ENCODE measurements at places on chromosomes 2 and 18. TPM values are rescaled to one million over a fixed set of nuclear protein-coding genes. Genes with fewer than 3 reads are reported as not detected.

The INO80B gene
- total RNA-seq = 42.1 TPM

GRCh38 chr2:28405537-28405936, 12.9 kb downstream of the FOSL2 start:
- no peak for DNase-seq

DNA sequence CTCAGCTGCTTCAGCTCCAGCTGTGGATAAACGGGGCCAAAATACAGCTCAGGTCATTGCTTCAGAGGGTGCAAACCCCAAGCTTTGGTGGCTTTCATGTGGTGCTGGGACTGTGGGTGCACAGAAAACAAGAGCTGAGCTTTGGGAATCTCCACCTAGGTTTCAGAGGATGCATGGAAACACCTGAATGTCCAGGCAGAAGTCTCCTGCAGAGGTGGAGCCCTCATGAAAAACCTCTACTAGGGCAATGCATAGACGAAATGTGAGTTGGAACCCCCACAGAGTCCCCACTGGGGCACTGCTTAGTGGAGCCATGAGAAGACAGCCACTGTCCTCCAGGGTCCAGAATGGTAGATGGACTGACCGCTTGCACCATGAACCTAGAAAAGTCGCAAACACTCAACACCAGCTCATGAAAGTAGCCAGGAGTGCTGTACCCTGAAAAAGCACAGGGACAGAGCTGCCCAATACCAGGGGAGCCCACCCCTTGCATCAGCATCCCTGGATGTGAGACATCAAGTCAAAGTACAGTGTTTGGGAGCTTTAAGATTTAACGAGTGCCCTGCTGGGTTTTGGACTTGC, 147.9 kb upstream of the SOX11 start:
- no peak for DNase-seq

The ZNF804A gene
- 0.69 TPM for total RNA-seq

DNA sequence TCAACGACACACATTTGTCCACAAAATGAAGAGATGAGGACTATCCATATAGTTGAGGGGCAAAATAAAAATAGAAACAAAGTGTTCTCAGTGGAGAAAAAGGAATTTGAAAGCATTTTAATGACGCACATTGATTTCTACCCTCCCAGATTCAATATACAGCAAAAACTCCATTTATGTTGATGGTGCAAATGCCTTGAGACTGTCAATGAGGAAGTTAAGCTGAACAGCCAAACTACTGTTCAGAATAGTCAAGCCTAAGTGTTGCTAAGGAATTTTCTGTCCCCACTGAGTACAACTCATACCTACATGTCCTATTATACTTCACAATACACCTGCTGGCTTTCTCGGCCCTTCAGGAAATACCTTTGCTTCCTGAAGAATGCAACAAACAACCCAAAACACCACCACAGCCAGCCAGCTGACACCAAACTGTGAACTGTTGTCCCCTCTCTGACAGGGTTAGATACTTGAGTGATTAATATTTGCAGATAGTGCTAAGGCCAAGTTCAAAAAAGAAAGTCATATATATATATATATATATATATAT, 27.8 kb upstream of the DARS1 start:
- DNase-seq = no peak

- no peak for DNase-seq
These were observed 26.8 kb downstream of the MRPL35 start for GRCh38 chr2:86226070-86226469.

The DSC3 gene
- not detected for total RNA-seq

DNA sequence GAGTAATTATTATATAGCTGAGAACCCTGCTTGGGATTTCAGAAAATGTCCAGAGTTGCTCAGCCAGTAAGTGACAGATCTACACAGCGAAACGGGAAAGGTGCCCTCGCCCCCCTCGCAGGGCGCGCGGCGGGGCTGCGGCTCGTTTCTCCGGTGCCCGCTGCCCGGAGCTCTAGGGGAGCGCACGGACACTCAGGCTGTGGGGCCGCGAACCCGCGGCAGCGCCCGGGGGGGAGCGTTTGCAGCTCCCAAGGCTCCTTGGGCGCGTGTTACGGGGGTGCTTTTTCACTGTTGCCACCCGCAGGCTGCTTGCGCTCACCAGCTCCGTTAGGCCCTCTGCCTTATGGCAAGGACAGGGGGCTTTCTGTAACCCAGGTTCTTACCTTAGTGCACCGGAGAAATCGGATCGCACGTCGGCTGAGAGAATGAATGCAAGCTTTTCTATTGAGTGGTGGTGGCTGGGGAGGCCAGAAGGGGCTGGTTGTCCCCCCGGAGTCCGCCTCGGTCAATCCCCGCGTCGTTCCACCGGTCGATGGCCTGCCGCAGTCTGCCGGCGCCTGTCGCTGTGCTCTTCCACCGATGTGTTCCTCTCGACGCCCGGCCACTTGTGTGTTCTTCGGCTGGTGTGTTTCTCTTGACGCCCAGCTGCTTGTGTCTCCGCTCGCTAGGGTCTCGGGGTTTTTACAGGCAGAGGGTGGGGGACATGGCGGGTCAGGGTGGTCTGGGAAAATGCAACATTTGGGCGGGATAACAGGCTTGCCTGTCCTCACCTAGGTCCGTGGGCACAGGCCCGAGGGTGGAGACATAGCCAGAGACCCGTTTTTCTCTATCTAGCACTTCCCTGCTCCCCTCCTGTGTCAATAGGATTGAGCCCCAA, 758.8 kb upstream of the DDX18 start:
- no peak for DNase-seq

The GRP gene
- not detected for total RNA-seq

The KLHL41 gene
- 0.51 TPM for total RNA-seq

The KCNE4 gene
- not detected for total RNA-seq

- DNase-seq = no peak
These were observed 115.1 kb downstream of the NFATC1 start for GRCh38 chr18:79510731-79511241.

DNA sequence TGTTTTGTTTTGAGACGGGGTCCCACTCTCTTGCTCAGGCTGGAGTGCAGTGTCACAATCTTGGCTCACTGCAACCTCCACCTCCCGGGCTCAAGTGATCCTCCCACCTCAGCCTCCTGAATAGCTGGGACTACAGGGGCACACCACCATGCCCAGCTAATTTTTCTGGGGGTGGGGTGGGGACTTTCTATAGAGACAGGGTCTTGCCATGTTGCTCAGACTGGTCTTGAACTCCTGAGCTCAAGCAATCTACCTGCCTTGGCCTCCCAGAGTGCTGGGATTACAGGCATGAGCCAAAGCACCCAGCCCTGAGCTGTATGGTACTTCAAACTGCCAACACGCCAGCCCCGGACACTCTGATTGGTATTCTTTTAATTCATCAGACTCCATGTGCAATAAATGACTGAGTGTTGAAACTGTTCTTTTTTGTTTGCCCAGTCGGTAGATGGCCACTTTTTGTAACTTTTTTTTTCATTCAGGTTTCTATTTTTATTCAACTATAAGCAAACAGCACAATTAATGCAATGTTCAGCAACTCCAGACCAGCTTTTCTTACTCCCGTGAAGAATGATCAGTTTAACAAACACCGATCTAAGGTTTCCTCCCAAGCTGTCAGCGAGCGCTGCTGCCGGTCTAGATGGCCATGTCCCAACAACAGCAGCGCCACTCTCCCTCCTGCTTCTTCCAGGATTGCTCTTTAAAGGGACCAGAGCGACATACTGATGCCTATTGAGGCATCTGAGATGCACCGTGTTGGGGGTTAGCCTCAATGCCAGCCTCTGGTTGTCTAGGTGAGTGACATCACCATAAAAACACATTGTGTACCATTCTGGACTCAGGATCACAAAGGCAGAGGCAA, 12.5 kb upstream of the TGOLN2 start:
- DNase-seq = no peak

The ATOH8 gene
- not detected for total RNA-seq

The UGT1A5 gene
- total RNA-seq = not detected

The LOXL3 gene
- 0.81 TPM for total RNA-seq

DNA sequence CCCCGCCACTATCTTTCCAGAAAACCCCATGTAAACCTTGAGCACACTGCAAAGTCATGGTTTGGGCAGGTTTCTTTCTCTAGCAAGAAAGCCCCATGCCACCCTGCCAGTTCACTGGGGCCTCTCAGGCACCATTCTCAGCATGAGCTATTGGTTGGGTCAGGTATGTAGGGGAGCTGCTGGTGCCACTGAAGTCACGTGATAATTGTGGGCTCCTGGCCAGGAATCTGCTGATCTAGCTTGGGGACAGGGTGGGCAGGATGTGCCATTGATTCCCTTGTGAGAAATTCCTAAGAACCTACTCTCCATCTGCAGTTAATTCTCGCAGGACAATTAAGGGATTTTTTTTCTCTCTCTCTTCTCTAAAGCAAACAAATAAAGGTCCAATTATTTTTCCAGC, 26.5 kb upstream of the HNMT start:
- DNase-seq = no peak

GRCh38 chr2:148048475-148049221, 27.8 kb downstream of the MBD5 start:
- no peak for DNase-seq

The HOXD13 gene
- total RNA-seq = not detected

DNA sequence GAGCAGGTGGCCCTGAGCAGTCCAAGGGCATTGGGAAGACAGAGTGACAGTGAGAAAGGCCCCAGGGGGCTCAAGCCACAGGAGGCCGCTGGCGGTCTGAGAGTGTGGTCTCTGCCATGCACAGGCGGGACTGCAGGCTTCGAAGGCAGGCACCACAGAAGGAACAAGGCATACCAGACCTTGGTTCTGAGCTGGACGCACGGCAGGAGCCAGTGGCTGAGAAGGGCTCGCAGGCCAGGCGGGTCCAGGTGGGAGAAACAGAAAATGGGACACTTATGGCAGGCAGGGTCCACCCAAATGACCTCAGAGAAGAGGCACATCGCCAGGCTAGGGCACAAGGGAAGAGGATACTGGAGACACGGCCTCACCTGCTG, 14.9 kb downstream of the HJURP start:
- DNase-seq = no peak

The SERPINB2 gene
- not detected for total RNA-seq

The CHAC2 gene
- 1.2 TPM for total RNA-seq

The IRS1 gene
- total RNA-seq = 7.1 TPM

DNA sequence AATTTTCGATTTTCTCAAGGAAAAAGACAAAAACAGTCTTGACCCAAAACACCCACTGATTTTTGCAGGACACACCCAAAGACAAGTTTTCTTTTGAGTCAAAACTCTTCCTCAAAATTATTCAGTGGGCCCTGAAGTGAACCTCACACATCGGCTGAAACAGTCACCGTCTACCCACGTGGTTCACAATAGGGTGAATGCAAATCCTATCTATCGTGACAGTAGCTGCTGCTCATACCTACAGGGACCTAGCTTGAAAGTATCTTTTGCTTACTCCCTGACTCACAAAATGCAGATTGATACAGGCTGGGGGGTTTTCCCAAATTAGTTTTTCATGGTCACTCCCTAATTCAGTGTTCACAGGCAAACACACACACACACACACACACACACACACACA, 10.7 kb upstream of the CD226 start:
- no peak for DNase-seq

The EGR4 gene
- total RNA-seq = 0.16 TPM

- DNase-seq = no peak
These were observed 88.9 kb downstream of the TMEM185B start for GRCh38 chr2:120134263-120134662.

DNA sequence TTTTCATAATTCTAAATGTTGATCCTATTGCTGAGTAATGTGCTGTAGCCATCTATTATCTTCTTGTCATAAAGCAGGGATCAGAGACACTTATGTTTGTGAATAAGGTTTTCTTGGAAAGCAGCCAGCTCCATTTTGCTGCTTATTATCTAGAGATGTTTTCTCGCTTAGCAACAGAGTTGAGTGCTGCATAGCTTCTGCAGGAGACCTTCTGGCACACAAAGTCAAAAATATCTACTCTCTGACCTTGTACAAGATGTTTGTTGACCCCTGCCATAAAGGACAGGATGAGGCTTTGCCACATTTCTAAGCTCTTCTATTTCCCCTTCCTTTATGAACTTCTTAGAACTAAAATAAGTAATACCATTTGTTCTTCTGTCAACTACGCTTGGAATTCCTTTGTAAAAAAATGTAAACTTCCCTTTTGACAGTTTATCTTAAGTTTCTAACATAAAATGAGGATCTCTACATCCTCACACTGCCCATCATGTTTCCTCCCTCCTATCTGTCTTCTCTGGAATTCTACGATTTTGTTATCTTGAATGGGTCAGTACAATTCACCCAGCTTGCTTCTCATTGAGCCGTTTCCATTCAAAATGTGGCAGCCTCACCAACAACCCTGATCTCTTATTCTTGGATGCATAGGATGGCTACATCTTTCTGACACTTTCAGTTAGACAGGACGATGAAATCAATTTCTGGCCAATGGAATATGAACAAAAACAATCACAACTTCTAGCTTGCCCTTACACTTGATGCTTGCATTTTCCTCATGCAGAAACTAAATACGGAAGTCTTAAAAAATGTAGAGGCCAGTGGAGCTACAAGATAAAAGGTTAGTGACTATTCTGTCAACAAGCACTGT, 1377.0 kb downstream of the SUCLG1 start:
- DNase-seq = no peak

DNA sequence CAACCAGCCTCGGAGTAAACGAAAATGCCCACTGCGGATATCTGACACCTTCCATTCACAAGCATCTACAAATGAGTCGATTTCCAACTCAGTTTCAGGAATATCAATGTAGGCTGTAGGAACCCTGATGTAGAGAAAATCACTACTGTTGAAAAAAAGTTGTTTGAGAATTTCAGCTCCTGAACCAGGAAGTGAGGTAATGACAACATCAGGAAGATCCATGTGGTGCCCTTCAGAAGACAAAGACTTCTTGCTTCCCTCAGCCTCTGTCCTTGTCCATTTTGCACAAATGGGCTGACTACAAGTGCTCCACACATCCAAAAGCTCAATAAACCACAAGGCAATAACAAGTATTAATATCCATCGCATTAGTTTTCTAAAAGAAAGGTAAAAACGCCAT, 4.7 kb downstream of the DSEL start:
- DNase-seq = no peak

The TMEM169 gene
- total RNA-seq = 5.1 TPM

GRCh38 chr2:177547122-177547521, 154.5 kb downstream of the AGPS start:
- no peak for DNase-seq

GRCh38 chr2:529852-530251, 147.4 kb downstream of the TMEM18 start:
- no peak for DNase-seq

DNA sequence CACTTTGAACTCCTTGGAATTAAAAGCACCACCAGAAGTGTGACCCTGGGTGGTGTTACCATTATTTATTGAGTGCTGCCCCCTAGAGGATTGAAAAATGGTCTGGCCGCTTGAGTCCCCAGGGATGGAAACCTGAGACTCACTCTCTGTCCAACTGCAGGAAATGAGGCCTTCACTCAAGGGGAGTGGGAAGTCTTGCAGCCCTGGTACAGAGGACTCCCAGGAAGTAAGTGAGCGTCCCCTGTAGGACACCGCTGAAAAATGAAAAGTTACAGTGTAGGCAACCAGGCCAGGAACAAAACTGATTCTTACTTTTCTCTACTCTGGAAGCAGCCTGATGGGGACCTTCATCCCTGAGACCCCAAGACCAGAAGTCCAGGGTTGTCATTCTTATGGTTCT, 2.2 kb upstream of the NRP2 start:
- peak; percentile 16 for DNase-seq

All from naive thymus-derived CD4-positive, alpha-beta T cell (primary cell).